ENCODE measurements at places on chromosomes 13 and 19.

DNA sequence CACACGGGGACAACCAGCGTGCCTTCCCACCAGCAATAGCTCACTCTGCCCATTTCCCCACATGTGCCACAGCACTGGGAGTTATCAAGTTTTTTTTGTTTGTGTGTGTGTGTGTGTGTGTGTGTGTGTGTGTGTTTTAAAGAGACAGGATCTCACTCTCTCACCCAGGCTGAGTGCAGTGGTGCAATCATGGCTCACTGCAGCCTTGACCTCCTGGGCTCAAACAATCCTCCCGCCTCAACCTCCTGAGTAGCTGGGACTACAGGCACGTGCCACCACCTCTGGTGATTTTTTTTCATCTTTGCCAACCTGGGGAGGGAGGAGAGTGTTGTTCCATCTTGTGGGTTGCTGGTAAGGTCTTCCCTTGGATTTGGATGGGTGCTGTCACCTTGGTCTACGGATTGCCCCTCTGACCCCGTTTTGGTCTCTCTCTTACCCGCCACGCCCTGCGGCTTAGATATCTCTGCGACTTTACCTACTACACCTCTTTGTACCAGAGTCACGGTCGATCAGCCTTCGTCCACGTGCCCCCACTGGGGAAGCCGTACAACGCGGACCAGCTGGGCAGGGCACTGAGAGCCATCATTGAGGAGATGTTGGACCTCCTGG lies 22.6 kb downstream of the PGPEP1 start:
- no peak for DNase-seq

GRCh38 chr19:18171605-18172327 lies 1.8 kb upstream of the IFI30 start:
- DNase-seq, result no peak

GRCh38 chr19:23800271-23800670 lies 41.6 kb upstream of the ZNF681 start:
- no peak for DNase-seq

DNA sequence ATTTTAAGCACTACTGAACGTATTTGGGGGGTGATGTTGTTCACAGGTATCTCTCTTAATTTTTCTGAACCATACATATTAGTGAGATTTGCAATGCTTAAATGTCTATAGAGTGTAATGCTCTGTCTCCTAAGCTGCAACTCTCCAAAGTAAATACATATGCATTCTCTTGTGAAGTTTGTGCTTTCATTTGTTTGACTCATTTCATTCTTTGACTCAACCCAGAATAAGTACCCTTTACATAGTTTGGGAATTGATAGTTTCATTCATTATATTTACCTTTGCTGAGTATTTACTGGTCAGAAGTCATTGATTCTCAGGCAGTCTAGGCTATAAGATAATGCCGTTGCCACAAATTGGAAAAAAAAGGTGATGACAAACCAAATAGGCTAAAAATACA lies 406.9 kb downstream of the FGF9 start:
- no peak for DNase-seq

DNA sequence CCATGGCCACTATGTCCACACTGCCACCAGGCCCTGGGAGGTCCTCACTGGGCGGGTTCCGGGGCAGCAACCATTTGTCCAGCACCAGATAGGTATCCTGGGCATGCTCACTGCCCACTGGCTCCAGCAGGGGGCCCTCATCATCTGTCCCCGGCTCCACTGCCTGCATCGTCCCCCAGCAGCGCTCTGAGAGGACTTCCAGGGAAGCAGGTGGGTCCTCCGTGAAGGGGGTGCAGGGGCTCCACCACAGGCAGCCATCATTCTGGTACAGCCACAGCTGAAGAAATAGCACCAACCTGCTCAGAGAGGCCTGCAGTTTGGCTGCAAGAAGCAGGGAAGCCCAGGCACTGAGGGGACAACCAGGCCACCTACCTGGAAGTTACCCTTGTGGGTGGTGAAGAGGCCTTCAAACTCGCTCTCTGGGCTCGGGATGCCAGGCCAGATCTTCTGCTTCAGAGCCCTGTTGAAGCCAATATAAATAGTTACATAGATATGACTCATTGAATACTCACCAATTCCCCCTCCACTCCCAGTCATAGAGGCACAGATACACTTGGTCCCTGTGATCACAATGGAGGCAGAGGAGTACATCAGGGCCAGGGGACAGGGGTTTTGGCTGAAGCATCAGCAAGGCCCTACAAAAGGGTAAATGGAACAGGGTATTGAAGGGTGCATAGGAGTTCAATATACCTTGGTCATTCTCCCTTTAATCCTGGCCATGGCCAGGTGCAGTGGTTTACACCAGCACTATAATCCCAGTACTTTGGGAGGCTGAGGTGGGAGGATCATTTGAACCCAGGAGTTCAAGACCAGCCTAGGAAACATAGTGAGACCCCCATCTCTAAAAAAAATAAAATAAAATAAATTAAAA lies 4.1 kb downstream of the SWSAP1 start:
- peak; percentile 54 for DNase-seq

DNA sequence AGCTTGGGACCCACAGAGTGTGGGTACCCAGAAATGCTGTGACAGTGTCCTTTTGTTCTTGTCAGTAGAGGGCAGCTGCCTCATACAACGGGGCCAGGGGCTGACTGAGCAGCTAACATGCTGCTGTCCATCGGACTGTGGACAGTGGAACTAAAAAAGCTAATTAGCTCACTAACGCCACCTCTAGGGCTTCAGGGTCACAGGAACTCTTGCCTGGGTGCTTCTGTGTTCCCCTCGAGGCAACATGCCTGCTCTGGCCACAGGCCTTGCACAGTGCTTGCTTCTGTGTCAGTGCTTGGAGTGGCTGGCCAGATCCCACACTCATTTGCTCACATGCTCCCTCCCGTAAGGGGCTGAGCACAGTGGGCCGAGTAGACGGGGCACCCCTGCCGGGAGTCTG lies 377.0 kb downstream of the OLFM4 start:
- no peak for DNase-seq

- no peak for DNase-seq
Measured at GRCh38 chr19:12695096-12695495, 1.3 kb downstream of the FBXW9 start.

GRCh38 chr19:7992575-7992974 lies 12.9 kb downstream of the ELAVL1 start:
- no peak for DNase-seq

GRCh38 chr13:94842901-94843300 lies 130.6 kb upstream of the SOX21 start:
- no peak for DNase-seq

- no peak for DNase-seq
Measured at GRCh38 chr13:40309881-40310280, 356.6 kb downstream of the FOXO1 start.

DNA sequence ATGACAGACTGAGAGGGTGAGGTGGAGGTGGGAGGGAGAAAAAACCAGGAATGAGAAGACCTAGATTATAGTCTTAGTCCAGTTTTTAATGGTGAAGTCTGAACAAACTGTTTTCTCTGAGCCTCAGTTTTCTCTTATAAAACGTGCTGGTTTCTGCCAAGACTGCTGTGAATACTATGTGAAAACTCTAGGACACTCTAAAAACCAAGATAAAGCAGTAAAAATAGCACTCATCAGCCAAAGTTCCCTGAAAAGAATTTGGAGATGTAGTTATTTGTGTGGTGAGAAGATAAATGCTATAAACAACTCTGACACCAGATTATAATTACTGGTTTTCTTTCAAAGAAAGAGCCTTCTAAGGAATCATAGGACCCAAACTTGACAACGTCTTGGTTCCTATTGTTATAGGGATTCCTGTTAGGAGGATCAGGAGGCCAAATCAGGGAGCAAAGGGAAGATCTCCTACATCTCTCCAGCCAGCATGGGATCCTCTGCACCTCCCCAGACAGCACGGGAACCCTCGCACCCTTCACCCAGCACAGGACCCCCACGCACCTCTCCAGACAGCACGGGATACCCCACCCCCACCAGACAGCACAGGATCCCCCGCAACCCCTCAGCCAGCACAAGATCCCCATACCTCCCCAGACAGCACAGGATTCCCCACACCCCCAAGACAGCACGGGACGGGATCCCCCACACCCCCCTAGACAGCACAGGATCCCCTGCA lies 130.2 kb downstream of the MIPEP start:
- DNase-seq, result peak; percentile 89

DNA sequence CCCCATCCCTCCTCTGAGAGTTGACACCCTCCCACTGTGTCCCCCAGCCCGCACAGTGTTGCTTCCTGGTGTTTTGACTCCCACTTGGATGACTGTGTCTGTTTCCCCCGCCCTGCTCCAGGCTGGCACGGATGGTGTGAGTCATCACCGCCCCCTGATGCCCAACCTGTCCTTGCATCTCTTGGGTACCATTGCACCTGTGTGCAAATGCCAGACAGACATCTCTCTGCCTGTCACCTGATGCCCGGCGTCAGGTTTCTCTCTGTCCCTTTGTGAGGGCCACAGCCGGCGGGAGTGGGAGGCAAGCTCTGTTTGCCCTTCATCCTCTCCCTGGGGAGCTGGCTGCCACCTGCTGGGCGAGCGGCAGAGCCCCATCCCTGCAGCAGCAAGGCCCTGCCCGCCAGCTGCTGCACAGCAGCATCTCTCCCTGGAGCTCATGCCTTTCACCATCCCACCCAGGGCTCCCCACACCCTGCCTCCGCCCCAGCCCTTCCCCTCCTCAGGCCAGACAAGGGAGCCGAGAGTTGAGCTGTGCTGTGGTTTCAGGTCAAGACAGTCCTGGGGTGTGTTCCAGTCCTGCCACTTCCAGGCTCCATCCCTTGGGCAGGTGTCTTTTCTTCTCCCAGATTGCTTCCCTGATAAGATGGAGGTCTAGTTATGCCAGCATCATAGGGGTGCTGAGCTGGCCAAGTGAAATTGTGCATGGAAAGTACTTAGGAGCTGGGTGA lies 29.7 kb downstream of the NKPD1 start:
- no peak for DNase-seq

DNA sequence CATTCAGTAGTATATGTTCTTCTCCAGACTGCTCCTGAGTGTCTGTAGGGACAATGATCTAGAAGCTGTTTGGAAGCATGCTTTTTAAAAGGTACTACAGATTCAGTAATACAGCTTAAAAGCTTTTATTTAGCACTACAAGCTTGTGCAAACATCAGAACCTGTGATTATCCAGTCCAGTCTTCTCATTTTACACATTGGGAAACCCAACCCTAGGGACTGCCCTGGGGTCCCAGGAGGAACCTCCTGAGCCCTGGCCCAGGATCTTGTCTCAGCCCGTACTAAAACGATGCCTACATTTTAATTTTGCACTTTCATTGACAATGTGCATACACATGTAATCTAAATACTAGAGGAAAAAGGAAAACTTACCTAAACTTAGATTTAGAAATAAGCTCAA lies 12.5 kb downstream of the DOCK9 start:
- no peak for DNase-seq

DNA sequence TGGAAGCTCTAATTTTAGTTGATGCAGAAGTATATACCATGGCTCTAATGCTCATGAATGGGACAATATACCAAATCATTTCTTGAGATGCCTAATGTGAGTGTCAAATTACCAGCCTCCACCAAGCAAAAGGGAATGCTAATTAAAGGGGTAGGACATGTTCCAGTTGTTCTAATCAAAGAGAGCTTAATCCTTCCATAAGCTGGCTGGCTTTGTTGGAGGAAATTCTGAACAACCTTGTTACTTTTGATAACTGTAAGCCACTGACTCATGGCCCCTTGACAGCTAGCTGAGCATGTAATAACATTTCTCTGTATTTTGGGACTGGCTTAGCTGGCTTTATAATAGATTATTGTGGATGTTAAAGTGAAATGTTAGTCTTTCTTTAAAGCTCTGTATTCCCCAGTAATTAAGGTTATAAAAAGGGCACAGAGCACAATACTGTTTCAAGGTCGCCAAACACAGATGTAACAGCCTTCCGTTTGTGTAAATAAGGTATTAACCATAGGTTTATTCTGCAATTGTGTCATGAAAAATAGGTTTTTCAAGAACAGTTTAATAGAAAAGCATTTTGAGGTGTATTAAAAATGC lies 1194.0 kb downstream of the PCDH9 start:
- DNase-seq, result no peak

- DNase-seq, result peak; percentile 38
Measured at GRCh38 chr19:44611812-44612295, 1.5 kb upstream of the IGSF23 start.

DNA sequence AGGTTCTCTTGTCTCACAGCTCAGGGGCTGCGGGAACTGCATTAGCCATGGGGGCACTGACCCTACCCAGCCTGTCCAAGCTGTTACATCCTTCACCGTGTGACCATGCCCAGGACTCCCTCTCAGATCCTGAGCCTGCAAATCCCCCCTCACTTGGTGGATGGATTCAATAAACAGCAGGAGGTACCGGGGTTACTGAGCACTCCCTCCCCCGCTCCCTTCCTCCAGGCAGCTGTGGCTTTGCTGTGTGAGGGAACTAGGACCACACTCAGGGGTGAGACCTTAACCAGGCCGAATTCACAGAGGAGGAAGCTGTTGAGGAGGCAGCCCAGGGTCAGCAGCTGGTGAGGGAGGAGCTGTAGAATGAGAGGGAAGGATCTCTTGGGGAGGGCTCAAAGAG lies 27.0 kb upstream of the CEACAM1 start:
- peak; percentile 17 for DNase-seq

DNA sequence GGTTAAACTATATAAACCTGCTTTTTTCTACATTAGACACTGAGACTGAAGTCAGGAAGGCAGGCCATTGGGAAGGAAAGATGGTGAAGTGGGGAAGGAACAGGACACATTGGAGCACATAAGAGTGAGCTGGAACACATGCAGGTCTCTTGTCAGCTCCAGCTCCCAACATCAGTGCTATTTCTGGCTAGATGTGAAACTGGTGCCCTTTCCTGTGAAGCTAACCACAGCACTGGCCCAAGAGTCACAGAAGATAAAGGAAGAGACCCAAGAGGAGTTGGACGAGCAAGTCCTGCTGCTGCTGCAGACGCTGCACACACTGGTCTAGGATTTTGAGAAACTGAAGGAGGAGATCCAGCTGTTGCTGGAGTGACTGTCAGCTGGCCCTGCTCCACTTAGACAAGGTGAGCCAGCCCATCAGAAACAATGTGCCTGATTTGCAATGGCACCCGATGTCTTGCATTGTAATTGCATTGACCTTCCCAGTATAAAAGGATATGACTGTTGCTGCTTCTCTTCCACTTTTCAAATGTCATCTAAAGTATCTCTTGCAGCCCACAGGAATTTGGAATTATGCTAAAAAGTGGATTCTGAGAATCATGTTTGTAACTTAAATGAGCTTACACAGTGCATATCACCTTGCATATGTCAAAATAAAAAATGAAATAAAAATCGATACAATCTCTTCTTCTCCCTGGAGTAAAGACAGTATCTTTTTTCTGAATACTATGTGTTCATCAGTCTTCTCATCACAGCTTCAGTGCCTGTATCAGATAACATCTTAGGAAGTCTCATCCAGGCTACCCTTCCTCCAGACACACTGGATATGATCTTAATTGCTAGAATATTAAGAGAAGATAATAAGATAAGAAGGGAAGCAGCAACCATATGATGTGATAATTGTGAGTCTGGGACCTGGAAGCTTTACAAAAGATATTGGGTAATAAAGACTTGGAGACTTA lies 230.7 kb upstream of the SPRY2 start:
- DNase-seq, result no peak

GRCh38 chr13:112014857-112015256 lies 52.1 kb upstream of the SOX1 start:
- DNase-seq, result no peak

Measured in lung (tissue), 17 donors.